ENCODE measurements at places on chromosomes 3 and 15.
A peak's percentile ranks its signal among the peaks of the same experiment; 100 is the strongest.

DNA sequence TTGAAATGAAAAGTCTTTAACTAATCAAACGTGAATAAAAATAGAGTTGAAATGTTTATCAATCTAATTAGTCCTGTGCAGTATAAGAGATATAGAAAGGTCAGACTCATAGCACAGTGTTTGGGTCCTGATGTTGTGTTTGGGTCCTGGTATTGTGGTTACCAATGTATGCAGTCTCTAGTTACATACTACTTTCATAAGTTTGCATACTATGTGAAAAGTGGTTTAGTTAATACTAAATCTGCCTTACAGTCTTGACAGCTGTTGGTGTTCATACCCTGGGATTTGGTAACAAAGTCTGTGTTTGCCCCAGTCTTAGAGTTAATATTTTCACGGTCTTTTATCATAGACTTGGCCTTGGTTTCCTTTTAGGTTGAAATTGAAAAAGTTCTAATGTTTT is 41.7 kb downstream of the KIF15 start:
- no peak for DNase-seq

DNA sequence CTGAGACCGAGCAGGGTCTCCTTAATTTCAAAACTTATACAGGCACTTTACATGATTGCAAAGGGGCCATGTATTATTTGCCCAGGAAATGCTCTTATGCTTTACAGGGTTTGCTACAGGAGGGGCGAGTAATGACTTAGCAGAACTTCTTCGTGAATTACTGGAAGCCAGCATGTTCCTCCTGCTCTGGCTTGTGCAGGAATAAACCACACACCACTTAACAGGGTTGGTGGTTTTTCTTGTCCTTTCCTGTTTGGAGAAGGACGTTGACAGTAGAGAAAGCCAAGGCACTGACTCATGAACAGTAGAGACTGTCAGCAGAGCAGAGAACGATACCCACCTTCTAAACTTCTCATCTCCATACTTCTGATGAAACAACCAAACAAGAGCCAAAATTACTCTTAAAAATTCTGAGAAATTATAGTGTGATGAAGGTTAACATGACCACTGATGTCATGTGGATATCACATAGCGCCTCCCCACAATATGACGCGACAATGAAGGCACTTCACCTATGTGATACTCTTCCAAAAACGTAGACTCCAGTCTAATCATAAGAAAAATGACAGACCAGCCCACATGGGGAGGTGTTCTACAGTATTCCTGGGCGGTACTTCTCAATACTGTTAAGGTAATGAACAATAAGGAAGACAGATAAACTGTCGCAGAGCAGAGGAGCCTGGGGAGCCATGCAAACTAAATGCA is 24.7 kb upstream of the MCTP2 start:
- DNase-seq: no peak

GRCh38 chr3:99388780-99389179 is 249.6 kb upstream of the COL8A1 start:
- no peak for DNase-seq

DNA sequence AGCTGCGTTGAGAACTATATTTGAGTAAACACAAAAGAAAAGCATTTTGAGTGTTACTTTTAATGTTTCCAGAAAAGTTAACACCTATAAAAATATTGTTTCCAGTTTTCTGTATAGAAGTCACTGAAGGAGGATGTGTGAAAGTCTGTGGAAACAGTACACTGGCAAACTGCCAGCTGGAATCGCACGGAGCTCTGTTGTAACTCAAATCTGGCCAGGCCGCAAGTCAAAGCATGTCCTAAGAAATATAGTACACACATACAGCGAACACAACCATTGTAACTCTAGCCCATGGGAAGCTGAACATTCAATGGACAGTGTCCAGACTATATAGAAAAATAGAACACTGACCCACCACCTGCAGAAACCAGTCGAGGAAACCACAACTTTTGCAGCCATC is 657.2 kb downstream of the FHIT start:
- no peak for DNase-seq

DNA sequence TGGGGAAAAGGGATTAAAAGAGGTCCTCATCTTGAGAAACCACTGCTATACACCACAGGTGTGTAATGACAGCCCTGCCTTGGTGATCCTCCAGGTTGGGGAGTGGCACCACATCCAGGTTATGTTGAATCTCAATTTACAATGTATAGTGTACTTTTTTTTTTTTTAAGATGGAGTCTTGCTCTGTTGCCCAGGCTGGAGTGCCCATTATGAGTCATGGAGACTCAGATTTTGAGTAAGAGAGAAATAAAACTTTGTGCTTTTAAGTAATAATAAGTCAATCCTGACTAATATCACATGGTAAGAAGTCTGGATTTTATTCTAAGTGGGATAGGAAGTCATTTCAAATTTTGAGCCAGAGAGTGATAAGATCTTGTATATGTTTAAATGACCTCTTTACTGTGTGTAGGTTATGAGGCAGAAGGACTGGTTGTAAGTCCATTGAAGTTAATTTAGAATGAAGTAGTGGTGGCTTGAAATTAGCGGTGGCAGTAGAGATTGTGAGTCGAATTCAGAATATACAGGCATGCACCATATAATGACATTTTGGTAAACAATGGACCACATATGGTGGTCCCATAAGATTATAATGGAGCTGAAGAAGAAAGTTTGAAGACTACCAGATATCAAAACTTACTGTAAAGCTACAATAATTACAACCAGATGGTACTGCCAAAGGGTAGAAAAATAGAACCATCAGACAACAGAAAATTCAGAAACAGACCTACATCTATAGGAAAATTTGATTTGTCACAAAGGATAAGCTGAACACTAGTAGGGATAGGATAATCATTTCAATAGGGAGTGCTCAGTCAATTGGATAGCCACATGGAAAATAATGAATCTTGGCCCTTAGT is 20.7 kb downstream of the POPDC2 start:
- DNase-seq: no peak

DNA sequence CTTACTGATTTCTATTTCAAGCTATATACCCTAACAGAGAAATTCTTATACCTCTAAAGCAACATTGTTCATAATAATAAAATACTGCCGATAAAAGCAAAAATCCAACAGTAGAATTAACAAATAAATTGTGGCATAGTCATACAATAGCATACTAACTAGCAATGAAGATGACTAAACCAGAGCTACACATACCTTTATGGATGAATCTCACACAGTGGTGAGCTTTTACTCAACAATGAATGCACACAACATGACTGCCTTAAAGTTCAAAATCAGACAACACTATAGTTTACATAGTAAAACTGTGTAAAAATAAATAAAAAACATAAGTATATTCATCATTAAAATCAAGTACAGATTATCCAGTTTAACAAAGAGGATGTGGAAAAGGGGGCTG is 99.1 kb downstream of the NR1I2 start:
- no peak for DNase-seq

- peak; percentile 12 for DNase-seq
Measured at GRCh38 chr15:94412979-94413746, 181.8 kb downstream of the MCTP2 start.

DNA sequence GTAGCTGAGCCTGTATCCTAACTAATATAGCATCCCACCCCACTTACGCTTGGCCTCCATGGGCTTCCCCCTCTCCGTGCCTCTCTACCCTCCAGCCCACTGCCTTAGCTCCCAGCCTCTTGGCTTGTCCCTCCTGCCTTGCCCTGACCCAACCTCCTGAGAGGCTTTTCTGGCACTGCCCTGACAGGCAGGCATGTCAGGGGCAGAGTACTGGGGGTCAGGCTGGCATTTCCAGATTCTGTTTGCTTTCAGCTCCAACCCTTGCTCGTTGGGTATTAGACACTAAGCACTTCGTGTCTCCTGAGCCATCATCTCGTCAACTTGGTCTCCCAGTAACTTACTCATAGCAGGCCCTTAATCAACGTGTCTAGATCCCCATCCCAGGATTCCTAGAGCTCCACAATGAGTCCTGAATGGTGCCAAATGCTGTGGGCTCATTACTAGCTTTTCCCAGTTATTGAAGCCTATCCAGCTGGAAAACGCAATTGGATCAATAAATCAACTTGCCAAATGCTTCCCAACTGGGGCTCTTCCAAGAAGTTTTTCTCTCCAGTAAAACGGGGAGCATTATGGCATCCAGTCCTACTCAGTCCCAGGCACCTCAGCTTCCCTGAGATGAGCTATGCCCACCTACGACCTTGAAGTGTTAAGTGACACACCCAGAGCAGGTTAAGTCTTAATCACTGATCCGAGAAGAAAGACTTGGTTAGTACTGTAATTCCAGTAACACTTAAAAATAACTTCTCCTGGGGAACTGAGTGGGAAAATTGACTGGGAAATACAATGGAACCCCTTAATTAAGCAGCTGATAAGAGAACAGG is 78.5 kb upstream of the DLG1 start:
- no peak for DNase-seq

- DNase-seq: no peak
Measured at GRCh38 chr3:192373586-192373985, 353.8 kb downstream of the FGF12 start.

- no peak for DNase-seq
Measured at GRCh38 chr3:70315021-70315420, 2.6 kb upstream of the MDFIC2 start.

- no peak for DNase-seq
Measured at GRCh38 chr3:54034971-54035370, 87.4 kb upstream of the CACNA2D3 start.

- no peak for DNase-seq
Measured at GRCh38 chr3:128409624-128410581, 56.8 kb downstream of the DNAJB8 start.

GRCh38 chr3:55827786-55828185 is 340.7 kb upstream of the WNT5A start:
- no peak for DNase-seq

- no peak for DNase-seq
Measured at GRCh38 chr3:12719541-12719940, 39.5 kb downstream of the TMEM40 start.

- DNase-seq: no peak
Measured at GRCh38 chr3:178482981-178483380, 53.3 kb upstream of the KCNMB2 start.

- DNase-seq: no peak
Measured at GRCh38 chr15:35987056-35987455, 441.1 kb upstream of the DPH6 start.

DNA sequence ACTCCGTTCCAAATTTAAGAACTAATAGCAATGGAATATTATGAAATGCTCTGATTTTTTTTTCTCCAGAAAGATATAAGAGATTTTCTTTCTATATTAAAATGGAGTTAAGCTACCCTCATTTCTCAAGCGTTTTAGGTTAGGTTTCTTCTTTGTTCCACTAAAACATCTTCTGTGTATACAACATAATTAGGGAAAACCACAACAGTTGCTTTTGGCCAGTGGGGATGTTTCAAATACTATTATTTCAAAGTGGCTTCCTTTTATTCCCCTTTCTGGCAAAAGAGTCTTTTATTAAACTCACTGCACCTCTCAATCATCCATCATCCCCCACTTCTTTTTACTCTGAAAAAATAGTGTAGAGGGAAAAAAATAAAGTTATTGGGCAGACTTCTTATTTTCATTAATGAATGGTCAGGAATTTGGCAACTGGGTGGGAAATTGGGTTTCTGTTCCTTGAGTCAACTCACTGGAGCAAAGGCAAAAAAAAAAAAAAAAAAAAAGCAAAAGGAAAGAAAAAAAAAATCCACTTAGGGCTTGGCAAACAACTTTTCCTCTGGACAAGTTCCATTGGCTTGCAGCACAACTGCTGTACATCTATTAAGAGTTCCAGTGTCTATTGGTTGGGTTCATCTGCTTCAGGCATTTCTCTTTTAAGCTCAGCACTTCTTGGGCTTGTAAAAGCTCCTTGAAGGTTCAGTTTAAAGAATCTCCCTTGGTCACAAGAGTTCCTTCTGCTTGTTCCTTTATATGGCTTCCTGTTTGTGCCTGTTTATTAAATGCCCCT is 963.4 kb downstream of the ROBO1 start:
- DNase-seq: no peak

DNA sequence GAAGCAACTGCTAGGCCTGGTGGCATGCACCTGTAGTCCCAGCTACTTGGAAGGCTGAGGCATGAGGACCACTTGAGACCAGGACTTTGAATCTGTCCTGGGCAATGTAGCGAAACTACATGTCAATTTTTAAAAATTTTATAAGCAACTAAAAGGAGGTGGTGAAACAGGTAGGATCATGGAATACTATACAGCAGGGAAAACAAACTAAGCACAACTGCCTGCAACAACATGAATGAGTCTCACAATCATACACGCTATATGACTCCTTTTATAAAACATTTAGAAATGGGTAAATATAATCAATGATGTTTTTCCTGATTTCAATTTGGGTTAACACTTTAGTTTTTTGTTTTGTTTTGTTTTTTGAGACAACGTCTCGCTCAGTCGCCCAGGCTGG is 29.5 kb upstream of the CNBP start:
- DNase-seq: no peak

DNA sequence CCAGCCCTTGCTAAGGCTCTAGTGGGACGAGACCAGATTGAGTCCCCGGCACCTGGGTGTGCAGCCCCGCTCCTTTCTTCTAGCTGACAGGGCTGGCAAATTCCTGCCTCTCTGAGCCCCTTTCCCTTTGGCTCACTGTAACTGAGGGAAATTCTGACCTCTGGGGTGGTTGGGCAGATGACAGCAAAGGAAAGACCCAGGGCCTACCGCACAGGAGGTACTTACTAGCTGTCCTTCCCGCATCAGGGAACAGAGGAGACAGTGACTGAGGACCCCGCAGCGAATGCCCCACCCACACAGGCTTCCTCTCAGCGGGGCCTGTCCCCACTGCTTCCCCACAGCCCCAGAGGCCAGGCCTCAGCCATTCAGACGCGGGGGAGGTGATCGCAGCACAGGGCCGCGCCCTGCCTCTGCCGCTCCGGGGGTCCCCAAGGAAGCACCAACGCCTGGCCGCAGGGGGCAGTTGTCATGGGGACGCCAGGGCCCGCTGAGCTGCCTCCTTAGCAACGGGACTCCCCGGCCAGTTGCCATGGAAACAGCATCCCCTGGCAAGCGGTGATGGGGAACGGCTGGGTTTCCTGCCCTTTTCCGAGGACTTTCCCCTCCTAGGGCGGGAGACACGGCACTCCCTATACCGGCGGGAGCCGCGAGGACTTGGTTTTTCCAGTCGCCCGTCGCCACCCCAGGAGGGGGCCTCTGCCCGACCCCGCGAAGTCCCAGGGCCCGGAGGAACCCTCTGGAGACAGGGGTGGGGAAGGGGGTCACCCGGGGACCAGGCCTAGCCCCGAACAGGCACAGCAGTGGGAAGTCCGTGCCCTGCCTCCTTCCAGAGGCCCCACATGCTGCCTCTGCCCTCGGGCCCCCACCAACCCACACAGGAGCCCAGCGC is 50.1 kb downstream of the HCN4 start:
- peak; percentile 72 for DNase-seq

GRCh38 chr3:100210772-100211135 is 50.0 kb upstream of the TBC1D23 start:
- DNase-seq: peak; percentile 29

Data from GM20000 (cell line).